ENCODE measurements at places on chromosomes 16 and 17. TPM values are rescaled to one million over a fixed set of nuclear protein-coding genes. Genes with fewer than 3 reads are reported as not detected.

TMEM88 gene
- 2.4 TPM for total RNA-seq

DNAH9 gene
- 11.8 TPM for total RNA-seq

TUBG1 gene
- 59.4 TPM for total RNA-seq

BOLA2 gene
- 6.7 TPM for total RNA-seq

ADGRG3 gene
- 2.5 TPM for total RNA-seq

SLFN12L gene
- 0.35 TPM for total RNA-seq

CES3 gene
- total RNA-seq, result 4.8 TPM

ST6GALNAC1 gene
- total RNA-seq, result 3.4 TPM

CLEC19A gene
- total RNA-seq, result not detected

AARSD1 gene
- 54.2 TPM for total RNA-seq

FOXN1 gene
- not detected for total RNA-seq

NDUFAB1 gene
- total RNA-seq, result 101 TPM

NPTX1 gene
- total RNA-seq, result 253 TPM
